ENCODE measurements at places on chromosomes 16 and 17.

GRCh38 chr16:84599521-84600202 lies 18.2 kb downstream of the COTL1 start:
- no peak for DNase-seq

GRCh38 chr17:68489919-68490318 lies 22.3 kb upstream of the PRKAR1A start:
- DNase-seq, result no peak

DNA sequence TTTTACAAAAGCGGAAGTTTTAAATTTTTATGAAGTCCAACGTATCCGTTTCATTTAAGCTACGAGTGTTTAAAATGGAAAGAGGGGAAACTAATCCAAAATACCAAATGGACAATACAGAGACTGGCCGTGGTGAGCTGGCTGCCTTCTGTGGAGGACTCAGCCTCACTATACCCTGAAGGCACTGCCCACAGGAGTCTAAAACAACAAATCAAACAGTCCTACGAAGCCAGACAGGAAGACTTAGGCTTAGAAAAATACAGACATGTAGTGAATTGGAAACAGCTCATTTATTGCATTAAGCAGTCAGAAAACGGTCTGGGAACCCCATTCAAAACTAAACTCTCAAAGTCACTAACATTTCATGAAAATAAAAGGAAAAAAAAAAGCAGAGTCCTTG lies 75.1 kb downstream of the CYTH1 start:
- no peak for DNase-seq

DNA sequence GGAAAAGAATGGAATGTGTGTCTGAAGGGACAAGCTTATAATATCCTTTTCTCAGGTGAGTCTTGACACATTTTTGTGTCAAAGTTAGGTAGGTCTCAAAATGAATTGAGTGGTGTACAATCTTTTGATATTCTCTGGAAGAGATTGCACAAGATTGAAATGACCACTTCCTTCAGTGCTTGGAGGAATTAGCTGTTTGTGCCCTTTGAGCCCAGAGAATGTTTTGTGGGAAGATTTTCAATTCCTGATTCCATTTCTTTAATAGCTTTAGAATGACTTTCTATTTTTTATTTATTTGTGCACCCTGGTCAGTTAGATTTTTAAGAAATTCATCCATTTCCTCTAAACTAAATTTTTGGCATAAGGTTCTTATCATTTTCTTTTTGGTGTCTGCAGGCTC lies 1.6 kb upstream of the CCL13 start:
- DNase-seq, result no peak
